ENCODE measurements at places on chromosomes 11 and 22.

GRCh38 chr22:30332551-30332950 lies 5.8 kb upstream of the TBC1D10A start:
- no peak for ATAC-seq

DNA sequence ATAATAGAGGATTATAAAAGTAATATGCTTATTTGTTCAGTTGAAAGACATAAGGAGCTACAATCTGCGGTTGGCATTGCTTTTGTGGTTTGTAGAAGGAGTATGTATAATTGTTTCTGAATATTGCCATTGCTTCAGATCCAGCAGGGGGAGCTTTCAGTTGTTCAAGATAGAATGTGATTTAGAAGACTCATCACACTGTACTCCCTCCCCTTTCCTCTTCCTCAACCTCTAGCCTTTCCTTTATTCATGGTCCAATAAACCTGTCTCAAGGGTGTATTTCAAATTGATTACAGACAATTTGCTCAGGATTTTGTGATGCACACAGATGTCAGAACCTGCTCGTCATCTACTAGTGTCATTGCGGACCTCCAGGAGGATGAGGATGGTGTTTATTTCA lies 9.8 kb downstream of the PRMT3 start:
- peak; percentile 79 for ATAC-seq

- no peak for ATAC-seq
Observed at GRCh38 chr11:127451861-127452260, 451.3 kb upstream of the KIRREL3 start.

- no peak for ATAC-seq
Observed at GRCh38 chr22:42275176-42275575, 4.7 kb upstream of the TCF20 start.

DNA sequence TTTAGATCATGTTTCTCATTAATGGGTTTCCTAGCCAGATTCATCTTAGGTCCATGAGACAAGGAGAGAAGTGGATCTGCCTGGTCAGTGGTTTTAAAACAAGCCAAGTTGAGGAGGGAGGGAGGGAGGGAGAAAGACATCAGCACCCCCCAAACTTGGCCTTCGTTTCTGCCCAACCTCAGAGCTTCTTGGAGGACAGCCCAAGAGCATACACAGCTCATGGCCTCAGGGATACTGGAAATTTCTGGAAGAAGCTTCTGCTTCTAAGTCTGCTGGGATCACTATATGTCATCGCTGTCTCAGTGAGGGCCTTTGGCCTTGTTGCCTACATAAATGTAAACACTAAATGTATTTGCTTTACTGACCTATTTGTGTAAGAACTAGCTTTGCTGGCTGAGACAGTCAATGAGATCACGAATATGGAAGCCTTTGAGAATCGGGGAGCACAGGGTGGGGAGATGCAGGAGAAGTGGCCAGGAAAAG lies 375.1 kb downstream of the BUD13 start:
- no peak for ATAC-seq

- no peak for ATAC-seq
Observed at GRCh38 chr11:61540528-61540927, 32.0 kb downstream of the LRRC10B start.

GRCh38 chr22:29914165-29914564 lies 31.2 kb downstream of the MTMR3 start:
- no peak for ATAC-seq

DNA sequence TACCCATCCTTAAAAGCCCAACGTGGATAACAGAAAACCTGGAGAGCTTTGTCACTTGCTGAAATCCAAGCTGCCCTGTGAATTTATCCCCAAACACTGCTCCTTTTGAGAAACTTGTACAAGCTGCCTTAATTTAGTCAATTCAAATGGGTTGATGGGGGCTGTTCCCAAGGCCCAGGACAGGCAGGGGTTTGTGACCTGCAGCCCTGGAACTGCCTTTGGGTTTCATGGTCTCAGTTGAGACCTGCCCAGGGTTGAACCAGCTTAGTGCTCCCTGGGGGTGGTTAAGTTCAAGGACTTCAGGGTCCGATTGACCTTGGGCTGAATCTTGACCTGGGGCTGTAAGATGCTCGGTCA lies 112.1 kb upstream of the OR4B1 start:
- ATAC-seq, result no peak

DNA sequence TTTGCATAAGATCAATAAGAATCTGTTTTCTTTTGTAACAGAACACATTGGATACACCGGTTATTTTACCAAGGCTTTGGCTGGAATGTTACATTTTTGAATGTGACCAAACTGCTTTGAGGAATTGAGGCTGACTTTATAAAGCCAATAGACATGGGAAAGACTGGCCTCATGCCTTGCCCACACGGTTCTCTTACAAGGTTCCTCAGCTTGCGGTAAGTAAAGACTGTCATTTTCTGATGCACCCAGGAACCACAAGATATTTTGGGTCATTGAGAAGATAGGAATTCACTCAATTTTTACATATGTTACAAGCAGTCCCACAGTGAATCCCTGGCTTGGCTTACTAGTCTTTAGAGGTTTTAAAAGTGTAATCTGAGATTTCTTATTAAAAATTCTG lies 23.9 kb downstream of the OR10A6 start:
- ATAC-seq, result no peak

DNA sequence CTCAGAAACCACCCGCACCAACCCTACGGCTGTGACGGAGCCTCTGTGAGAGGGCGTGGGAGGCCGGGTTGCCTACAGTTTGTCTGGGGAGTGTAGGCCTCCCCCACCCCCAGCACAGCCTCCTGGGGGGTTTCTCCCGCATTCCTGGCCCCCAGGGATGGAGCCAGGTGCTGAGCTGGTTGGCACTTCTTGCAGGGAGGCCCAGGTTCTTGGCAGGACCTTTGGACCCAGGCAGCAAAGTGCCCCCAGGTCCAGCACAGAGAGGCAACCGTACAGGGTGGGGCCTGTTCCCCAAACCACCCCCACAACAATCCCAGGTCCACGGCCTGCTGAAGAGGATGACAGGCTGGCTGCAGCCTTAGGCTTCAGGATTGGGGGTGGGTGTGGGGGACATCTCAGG lies 36.5 kb downstream of the MACROD1 start:
- no peak for ATAC-seq

DNA sequence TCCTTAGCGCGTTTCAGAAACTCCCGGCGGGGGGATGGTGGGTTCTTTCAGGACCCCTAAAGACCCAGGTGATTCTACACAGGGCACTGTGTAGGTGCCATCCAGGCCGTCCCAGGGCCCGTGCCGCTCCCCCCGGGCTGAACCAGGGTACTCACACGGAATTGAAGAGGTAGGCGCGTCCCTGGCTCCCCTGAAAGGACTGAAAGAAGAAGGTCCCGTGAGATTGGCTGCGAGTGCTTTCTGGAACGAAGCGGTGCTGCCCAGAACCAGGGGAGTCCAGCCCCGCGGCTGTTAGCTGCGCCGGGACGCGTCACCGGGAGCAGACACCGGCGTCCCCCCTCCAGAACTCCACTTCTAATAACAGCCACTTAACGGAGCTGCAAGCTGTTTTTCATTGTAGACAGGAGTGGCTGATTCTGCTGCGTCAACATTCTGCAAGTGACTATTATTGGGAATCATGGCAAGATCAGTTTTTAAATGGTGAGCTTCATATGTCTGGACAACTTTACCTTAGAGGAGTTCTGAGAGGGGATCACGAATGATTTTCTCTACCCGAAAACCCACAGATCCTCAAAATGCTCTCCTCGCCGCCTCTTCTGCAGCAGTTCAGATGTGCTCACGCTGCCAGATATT lies 31.8 kb downstream of the YPEL1 start:
- ATAC-seq, result no peak

DNA sequence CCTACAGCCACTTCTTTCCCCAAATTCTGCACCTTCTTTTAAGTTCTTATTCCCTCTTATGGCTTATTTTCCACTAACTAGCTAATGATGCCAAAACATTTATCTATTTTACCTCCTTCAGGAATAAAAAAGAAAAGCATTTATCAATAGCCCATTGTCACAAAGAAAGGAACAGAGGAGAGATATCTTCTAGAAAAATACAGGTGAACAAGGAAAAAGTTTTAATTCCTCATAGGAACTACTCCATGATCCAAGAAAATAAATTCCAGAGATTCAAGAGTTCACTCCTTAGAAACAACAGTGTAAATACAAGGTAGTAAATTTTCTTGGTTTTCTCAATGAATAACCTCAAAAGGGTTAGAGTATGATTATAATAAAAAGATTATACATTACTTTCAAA lies 52.6 kb upstream of the TOP3B start:
- ATAC-seq, result no peak

DNA sequence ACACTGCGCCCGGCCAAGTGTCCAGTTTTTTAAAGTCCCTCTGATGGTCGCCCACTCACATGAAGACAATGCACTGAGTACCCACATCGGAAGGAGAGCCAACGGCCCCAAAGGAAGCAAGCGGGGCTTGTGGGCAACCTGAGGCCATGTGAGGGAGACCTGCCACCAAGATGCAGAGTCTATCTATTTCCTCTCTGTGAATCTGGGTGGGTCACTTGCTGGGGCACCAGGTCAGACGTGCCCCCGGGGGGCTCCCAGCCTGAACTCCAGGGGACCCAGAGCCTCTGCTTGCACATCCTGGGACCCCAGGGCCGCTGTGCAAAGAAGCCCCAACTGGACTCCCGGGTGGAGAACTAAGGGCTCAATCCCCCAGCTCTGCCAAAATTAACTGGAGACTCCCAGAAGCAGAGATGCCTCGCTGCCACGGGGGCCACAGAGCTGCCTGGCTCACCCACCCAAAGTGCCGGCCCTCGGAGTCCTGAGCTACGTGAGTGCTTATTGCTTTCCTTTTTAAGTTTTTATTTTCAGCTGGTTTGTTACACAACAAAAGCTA lies 106.4 kb downstream of the BRD1 start:
- ATAC-seq, result no peak

DNA sequence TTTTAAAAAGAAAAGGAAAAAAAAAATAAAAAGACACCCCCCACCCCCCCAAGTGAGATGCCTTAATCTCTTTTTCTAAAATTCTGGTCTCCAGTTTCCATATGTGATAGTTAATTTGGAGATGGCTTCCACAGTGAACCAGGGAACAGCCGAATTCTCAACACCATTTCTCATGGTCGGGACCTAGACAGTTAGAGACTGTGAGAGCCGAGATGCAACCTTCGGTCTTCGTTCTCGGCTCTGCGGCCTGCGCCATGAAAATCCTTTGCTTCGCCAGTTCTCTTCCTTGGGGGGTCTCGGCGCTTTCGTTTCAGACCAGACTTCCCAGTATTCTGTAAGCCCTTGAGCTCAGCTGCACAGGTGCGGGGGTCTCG lies 723 bp downstream of the CACNG2 start:
- ATAC-seq, result no peak

GRCh38 chr22:46006379-46007002 lies 29.5 kb upstream of the WNT7B start:
- ATAC-seq, result peak; percentile 78

DNA sequence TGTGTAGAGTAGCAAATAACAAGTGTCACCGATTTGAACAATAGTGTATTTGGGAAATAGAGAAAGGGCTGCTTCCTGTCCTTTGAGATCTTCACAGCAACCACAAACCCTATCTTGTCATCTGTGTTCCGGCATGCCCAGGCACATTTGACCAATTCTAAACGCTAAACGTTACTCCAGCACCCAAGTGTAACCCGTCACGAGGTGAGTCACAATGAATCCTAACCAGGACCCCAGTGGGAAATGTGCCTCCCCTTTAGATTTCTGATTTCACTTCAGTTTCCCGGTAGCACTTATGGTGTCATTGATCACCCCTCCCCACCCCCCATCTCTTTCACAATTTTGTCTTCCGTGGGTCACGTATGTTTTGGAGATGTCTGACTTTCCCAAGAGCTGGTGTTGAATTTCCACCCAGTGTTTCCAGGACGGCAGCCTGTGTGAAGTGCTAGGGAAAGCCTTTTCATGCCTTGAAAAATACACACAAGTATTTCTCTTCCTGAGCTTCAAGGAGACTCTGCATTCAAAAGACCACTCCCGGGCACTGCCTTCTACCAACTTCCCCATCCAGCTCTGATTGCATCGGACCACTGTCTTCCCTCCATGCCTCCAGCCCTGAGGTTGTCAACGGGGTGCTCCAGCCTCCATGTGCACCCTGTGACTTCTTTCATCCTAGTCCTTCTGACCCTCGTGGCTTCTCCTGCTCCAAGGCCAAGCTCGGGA lies 10.5 kb upstream of the C11orf24 start:
- no peak for ATAC-seq

DNA sequence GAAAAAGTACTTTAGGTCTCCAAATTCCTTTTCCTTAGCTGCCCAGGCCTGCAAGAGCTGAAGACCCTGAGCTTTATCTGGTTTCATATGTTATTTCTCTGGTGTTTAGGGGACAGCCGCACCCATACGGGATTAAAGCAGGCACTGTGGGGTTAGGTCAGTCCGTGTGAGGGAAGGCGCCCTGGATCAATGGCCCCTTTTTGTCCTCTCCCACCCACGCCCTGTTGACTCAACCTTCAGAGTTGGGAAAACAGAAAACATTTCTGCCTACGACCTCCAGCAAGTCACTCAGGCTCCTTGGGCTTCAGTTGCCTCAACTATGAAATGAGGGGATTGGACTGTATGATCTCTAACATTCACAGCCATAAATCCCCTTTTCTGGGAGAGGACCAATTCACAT lies 55.2 kb upstream of the BARX2 start:
- ATAC-seq, result peak; percentile 18

GRCh38 chr22:24164940-24165339 lies 16.3 kb upstream of the SUSD2 start:
- ATAC-seq, result no peak

DNA sequence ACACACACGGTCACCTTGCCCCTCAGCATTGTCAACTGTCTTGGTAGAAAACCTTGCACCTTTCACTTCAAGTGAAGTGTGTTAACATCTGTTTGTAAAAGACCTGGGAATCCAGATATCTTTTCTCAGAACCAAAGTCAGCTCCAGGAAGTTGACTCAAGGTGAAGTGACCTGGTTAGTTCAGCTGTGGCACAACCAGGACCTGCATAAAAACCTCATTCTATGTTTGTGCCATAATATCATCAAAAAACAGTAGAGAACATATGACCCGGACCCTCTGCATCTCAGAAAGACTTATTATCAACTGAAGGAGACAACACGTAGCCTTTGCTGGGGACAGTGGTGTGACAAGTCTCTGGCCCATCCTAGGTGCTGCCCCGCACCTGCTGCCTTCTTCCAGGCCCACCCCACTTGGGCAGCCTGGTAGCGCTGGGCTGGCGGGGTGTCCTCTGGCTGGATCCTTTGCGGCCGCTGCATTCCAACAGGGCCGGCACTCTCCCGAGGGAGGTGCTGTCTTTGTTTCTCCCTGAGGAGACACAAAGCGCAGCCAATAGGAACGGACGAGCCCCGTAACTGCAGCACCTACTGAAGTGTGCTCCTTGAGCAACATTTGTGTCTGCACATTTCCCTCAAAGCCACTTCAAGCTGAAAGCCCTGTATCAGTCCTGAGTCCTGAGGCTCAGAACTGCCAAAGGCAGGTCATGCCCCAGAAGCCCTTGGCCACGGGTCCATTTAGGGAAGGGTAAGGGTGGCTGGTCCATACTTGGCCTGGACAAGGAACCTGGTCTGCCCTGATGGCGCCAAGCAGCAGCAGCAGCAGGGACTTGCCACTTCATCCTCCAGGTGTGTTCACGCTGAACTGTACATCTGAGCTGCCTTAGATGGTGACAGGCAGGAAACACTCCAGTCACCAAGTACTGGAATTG lies 25.2 kb downstream of the LRRC74B start:
- no peak for ATAC-seq

- ATAC-seq, result no peak
Observed at GRCh38 chr22:45334528-45334927, 24.8 kb downstream of the FAM118A start.

- no peak for ATAC-seq
Observed at GRCh38 chr11:111939836-111940604, 2.9 kb downstream of the DIXDC1 start.

GRCh38 chr11:104876324-104876723 lies 21.9 kb downstream of the CASP12 start:
- ATAC-seq, result no peak
